ENCODE measurements at places on chromosomes 7 and 10.

- DNase-seq = no peak
Measured at GRCh38 chr7:49791088-49791741, 17.8 kb downstream of the VWC2 start.

DNA sequence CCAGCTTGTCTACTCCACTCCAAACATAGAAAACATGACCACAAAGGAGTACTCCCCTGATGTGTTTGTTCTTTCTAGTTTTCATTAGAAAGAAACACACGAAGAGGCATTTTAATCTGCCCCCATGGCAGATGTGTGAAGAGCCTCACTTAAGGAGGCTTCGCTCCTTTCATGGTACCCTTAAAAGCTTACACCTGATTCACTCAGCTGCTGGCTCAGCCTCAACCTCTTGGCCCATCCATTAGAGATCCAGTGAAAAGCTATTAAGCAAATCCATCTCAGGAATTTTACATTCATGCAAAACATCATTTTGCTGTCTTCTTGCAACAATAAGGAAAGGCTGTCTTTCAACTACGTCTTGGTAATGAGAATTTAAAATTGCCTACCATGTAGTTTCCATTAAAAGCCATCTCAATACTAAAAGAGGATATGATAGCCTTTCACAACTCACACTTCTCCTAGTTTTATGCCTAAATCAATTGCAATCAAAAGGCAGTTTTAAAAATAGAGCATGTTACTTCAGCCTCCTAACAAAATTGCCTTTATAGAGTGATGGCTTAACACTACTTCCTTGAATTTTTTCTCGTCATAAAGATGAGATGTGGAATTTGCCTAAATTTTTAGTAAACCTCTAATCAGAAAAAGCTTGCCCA is 22.7 kb downstream of the MACC1 start:
- no peak for DNase-seq

GRCh38 chr7:35985126-35985754 is 167.8 kb upstream of the EEPD1 start:
- DNase-seq = peak; percentile 58

GRCh38 chr10:4018054-4018511 is 233.1 kb upstream of the KLF6 start:
- DNase-seq = no peak

- DNase-seq = no peak
Measured at GRCh38 chr10:101655570-101655969, 39.4 kb downstream of the FBXW4 start.

- DNase-seq = no peak
Measured at GRCh38 chr7:8035647-8036518, 67.3 kb downstream of the GLCCI1 start.

- no peak for DNase-seq
Measured at GRCh38 chr7:105016068-105016708, 2.2 kb downstream of the KMT2E start.

GRCh38 chr10:121460733-121461132 is 137.5 kb downstream of the FGFR2 start:
- no peak for DNase-seq

DNA sequence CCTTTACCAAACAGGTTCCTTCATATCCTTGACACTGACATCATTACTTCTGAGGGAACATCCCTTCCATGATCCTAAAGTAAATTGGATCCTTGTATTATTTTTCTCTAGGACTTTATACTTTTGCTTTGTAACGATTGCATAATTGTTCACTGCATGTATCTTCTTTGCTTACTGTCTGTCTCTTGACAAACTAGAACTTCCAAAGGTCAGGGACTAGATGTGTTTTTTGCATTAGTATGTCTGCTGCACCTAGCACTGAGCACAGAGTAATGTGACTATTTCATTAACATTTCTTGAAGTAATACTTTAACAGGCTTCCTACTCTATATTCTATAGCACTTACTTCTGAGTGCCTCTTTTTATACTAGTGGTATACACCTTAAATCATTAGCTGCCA is 976.6 kb upstream of the SORCS1 start:
- DNase-seq = no peak

- no peak for DNase-seq
Measured at GRCh38 chr10:59593768-59594167, 115.9 kb downstream of the SLC16A9 start.

GRCh38 chr7:112669306-112669705 is 120.9 kb downstream of the TMEM168 start:
- DNase-seq = no peak

- no peak for DNase-seq
Measured at GRCh38 chr7:25753837-25754236, 398.2 kb upstream of the NFE2L3 start.

DNA sequence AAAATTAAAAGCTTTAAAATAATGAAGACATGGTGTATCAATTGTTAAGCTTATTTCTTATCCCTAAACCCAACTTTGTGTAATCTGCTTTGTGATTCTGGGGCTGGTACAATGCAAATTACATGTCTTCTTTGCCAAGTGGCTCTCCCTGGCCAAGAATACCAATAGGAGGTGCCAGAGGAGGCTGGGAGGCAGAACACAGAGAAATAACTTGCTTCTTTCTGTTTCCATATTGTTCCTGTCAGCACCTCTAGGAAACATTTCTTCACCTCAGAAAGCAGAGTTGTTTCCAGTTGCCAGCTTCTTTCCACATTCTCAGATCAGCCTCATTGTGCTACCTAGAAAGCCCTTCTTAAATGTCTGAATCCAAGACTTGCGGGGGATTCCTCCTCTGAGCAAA is 174.4 kb downstream of the MDFIC start:
- no peak for DNase-seq

GRCh38 chr7:2205036-2205780 is 27.5 kb downstream of the MAD1L1 start:
- no peak for DNase-seq

DNA sequence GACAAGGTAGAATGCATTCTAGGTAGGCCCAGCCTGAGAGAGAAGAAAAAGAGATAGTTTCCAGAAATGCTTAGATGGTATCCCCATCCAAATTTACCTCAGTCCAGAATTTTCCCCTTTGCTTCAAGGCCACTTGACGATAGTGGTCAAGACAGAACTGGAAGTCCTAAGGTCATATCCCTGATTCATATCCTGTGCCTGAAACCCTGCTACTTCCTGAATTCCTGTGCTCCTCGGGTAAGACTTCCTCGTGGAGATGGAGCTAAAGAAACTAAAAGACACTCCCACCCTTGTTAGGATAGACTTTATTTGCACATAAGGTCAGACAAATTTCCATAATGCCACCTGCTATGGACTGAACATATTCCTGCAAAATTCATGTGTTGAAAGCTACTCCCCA is 175.9 kb downstream of the EVX1 start:
- DNase-seq = no peak

All from NCI-H2107 (cell line).